ENCODE measurements at places on chromosomes 1 and 21.

GRCh38 chr1:58392083-58392482 is 154.4 kb downstream of the OMA1 start:
- no peak for DNase-seq

GRCh38 chr1:160117300-160117699 is 1.7 kb downstream of the ATP1A2 start:
- DNase-seq, result no peak

DNA sequence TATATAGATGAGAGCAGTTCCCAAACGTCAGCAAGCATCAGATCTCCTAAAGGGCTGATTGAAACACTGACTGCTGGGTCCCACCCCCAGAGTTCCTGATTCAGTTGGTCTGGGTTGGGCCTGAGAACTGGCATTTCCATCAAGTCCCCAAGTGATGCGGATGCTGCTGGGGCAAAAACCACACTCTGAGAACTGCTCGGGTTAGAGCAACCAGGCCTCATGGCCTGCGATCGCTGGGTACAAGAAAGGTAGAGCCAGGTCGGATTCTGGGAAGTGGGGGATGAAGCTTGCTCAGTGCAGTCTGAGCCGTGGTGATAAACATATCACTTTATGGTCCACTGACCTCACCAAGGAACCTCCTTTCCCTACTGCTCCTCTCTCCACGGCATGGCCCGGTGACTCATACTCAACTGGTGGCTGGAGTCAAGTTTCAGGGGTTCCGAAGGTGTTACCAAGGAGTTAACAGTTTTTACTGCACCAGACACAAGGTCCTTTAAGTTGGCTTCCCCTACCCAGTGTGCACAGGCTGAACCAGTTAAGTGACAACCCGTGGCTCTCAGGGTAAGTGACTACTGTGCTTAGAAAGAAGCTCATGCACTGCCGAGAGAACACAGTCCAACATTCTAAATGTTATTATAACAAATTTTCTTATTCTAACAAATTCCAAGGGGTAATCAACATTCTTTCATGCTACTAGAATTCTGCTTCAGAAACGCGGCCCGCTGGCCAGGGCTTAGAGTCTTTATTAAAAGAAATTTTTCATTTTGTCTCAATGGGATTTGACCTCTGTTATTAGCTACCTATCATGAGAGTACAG is 153.5 kb downstream of the TGFBR3 start:
- DNase-seq, result no peak

- DNase-seq, result no peak
Observed at GRCh38 chr1:208234721-208235120, 9.5 kb downstream of the PLXNA2 start.

- no peak for DNase-seq
Observed at GRCh38 chr21:26136671-26137070, 33.9 kb downstream of the APP start.
